ENCODE measurements at places on chromosomes 5 and 9.
A peak's percentile ranks its signal among the peaks of the same experiment; 100 is the strongest.

DNA sequence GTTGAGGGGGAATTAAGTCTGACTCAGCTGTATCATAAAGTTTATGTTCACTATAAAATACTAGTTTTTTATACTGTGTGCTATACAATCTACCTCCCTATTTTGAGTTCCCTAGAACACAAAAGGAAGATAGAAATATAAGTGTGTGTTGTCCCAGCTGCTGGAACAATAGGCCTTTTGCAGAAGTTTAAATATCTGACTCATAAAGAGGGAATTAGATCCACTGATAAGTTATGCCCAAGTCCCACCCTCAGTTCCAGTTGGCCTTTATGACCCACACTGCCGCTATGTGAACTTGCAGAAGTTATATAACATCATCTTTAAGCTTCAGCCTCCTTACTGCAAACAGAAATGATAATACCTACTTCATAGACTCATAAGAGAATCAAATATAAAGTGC, 88.5 kb upstream of the DAB2 start:
- no peak for DNase-seq

- no peak for DNase-seq
Measured at GRCh38 chr5:9619331-9620092, 10.6 kb downstream of the TAS2R1 start.

DNA sequence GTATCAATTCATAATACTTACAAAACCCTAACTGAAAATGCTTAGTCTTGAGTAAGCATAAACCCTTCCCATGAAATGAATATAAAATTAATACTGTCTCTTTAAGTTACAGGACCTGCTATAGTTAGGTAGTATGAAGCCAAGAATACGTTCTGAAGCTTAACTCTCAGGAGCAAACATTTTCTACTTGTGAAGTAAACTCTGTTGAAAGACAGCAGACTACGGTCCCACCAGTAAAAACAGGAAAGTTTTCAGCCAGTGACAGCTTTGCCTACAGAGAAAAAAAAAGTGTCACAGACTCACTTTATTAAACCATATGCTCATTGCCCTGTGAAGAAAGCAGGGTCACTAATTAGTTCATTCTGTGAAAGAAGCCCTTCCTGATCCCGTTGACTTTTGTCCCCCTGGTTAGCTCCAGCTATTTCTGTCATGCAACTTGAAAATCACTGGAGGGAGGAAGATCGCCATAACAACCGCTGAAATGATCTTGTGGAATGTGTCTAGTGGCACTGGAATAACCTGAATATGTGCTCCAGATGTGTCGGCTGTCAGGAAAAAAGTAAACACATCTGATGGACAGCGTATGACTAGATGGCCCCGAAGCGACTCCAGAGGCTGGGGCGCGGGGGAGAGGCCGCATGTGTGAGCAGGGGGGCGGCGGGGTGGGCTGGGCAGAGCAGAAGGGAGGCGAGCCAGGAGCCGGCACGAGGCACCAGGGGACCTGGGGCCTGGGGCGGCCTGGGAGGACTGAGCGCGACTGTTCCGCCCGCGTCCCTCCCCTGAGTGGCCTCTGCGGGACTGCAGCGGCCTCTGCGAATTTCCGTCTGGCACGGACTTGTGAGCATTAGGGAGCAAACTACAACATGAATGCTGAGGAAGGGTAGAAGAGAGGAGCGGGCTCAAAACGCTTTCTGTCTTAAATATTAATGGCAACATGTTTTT, 41.9 kb downstream of the BNC2 start:
- no peak for DNase-seq

- no peak for DNase-seq
Measured at GRCh38 chr5:113989278-113989912, 372.5 kb upstream of the KCNN2 start.

DNA sequence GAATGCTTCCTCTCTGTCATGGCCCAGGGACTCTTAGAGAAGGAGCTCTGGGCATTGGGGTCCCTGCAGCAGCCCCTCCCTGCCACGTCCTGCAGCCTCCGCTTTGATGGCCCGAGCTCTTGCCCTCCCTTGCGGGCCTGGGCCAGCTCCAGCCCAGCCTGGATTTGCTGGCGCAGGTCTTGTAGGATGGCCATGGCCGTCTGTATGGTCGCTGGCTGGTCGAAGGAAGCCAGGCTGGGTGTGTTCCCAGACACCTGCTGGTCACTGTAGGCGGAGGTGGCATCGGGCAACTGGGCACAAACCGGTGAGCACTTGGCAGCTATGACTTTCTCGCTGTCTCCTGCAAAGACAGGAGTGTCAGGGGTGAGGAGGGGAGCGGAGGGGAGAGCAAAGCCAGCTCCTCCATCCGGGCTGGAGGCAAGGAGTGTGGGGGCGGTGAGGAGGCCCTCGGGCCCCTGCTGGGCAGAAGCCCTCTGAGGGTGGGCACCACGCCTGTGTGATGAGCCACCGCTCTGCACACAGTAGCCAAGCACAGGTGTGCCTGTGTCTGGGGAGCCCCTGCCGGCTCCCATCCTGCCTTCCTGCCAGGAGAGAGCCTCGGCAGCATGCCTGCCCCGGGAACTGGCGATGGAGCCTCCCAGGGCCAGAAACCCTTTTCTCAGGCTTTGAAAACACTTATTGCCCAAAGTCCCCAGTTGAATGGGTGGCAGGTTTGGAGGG, 12.4 kb downstream of the CCDC187 start:
- no peak for DNase-seq

- no peak for DNase-seq
Measured at GRCh38 chr9:121943463-121943862, 149.6 kb downstream of the TTLL11 start.

DNA sequence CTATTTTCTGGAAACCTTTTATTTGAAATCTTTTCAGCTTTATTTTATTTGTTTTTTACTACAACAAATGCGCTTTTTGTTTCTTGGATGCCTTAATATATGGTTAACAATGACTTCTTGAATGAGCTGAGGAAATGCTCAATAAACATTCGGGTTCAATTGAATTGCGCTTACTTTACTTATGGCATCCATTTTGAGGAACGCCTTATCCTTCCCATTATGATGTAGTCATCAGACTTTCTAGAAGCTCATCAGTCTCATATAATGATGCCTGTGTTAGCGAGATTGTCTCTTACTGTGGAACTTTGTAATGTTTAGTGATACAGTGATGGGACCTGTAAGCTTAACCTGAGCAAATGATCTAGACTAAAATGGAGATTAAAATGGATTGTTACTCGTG, 916 bp downstream of the SHLD3 start:
- no peak for DNase-seq

DNA sequence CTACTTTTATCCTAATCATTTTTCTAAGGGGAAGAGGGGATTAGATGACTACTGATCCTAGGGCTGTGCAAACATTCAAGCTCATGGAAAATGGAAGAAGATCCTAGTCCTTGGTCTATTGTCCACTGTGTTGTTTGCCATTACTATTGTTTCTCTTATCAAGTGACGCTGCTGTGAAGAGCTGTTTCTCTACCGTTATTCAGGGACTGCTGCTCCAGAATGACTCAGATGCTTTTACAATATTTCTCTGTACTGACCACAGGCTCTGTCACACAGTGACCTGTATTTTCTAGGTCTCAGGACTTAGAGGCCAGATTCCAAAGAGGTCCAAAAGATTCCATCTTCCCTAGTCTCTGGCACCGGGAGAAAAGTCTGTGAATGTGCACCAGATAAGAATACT, 159.5 kb upstream of the CHD1 start:
- no peak for DNase-seq

GRCh38 chr9:129172816-129173215, 5.2 kb downstream of the IER5L start:
- DNase-seq: no peak

DNA sequence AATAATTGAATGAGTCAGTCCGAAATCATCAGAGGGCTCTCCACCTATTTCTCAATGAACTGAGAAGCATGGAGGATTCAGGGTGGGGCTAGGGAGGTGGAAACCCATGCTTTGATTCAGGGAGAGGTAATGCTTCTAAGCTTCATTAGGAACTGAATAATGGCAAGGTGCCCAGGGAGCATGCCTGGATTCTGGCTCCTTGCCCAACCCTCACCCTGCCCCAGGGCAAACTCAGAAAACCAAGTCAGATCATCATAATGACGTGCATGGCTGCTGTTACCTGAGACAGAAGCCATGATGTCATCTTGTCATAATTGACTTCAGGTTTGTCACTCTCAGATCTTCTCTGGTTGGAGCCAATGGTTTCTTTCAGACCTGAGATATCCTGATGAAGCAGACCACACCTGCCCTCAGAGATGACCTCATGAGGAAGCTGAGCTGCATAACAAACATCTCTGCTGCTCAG, 199.6 kb downstream of the SYK start:
- no peak for DNase-seq

DNA sequence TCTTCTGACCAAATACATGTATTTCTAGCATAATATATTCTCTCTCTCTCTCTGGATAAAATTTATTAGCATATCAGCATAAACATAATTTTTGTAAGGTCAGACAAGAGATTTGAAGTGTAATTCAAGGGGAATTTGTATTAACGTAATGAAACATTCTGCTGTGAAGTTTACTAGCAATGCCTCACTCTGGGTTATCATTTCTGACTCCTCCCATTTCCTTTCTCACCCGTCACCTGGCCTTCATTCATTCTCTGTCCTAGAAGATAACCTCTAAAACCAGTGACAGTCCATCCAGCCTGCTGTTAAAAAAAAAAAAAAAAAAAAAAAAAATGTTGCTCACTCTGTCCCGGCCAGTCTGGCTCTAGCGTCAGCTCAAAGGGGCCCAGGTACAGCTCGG, 27.1 kb downstream of the GRAMD2B start:
- peak; percentile 42 for DNase-seq

DNA sequence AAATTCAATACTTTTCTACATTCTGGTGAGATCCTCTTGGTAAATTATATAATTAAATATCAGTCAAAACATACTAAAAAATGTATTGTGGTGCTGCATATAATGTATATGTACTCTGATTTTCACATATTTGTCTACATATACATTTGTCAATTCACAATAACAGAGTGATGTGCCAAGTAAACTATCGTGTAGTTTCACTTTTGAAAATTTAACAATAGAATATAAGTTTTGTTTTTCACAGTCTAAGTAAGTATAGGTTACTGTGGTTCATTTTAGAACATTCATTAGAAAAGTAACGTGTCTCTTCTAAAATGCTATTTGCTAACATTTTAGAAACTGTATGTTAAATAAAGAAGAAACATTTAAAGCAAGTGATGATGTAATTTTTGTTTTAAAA, 73.6 kb downstream of the NR3C1 start:
- DNase-seq: no peak

GRCh38 chr5:52469420-52469819, 318.3 kb upstream of the ITGA1 start:
- peak; percentile 42 for DNase-seq

DNA sequence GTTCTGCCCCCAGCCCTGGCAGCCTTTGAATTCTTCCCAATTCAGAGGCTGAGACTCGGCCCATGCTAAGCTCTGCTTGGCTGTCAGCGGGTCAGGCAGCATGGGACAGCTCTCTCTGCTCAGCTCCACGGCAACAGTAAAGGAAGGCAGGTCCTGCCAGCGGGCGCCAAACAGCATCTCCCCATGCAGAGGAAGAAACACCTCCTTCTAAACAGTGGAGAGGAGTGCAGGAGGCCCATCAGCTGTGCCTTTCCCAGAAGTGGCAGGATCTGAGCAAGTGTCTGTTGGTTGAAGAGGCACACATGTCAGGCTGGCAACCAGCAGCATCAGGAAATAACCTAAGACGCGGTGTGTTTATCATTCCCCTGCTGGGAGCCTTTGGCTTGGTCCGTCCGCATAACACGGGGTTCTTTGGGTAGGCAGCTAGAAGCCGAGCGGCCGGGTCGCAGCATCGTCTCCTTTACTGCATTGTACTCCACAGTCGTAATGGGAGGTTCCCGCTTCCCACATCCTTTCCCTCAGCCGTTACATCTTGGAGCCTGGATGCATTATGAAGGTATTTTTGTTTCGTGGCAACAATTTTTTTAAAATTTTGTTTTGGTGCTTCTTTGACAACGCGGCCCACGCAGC, 42.7 kb upstream of the NCS1 start:
- no peak for DNase-seq

GRCh38 chr9:36939655-36940499, 94.2 kb downstream of the PAX5 start:
- no peak for DNase-seq

DNA sequence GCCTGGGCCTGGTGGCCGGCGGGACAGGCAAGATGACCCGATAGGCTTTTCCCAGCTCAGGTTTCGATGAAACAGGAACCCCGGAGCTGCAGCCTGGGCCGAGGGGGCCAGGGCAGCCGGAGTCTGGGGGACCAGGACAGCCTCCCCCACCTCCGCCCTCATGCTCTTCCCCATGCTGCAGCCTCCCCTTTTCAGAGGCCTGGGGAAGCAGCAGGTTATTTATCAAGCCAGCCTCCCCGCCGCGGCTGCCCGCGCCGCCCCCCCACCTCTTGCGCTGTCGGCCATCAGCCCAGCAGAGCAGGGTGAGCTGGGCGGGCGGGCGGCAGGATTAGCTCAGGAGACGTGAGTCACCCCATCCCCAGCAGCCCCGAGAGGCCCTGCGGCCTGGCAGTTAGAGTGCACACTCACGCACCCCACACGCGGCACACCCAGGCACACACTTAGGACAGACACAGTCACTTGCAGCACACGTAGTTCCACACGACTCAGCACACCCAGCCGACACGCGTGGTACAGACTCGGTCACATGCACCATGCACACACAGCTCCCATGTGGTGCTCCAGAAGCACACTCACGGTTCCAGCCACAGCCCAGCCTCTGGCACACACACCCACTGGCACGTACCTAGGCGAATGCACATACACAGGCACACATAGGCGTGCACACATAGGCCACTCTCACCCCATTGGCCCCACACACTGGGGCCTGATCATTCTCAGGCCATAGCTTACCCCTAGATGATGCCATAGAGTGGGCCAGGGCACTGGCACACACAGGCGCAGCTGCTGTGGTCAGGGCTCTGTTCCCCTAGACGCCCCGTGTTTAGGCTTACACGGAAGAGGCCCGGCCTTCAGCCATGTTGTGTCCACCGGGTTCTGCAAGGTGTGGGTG, 13.0 kb downstream of the CXXC5 start:
- no peak for DNase-seq

DNA sequence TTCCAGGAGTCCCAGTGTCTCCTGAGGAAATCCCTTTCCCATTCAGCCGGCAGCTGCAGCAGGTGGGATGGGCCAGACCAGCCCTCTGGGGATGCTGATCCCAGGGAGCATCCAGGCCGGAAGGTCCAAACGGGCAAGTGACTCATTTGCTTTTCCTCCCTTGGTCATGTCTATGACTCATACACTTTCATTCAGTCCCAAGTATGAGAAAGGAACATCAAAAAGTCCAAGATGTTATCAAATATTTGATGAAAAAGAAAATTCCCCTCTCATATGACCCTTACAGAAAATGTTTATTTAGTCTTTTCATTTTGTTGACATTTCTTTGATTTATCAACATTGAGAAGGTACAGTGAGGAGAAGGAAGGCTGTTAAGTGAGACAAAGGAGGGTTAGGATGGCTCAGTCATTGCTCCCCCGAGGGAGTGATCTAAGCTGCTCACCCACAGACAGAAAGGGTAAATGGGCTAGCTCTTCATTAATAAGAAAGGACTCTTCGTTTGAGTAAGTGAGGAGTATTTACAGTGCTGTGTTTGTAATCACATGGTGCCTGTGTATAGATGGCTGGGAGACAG, 117.6 kb upstream of the ANKRD55 start:
- no peak for DNase-seq
